ENCODE measurements at places on chromosomes 12 and 14.
A peak's percentile ranks its signal among the peaks of the same experiment; 100 is the strongest.

DNA sequence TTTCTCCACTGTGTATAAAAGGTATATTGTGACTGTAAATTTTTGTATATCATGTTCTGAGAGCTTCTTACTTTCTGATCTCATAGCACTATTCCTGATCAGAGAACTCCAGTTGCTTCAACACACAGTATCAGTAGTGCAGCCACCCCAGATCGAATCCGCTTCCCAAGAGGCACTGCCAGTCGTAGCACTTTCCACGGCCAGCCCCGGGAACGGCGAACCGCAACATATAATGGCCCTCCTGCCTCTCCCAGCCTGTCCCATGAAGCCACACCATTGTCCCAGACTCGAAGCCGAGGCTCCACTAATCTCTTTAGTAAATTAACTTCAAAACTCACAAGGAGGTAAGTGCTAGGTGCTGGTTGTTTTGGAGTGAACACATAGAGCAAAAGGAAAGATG, 30.9 kb downstream of the CKB start:
- DNase-seq: no peak

DNA sequence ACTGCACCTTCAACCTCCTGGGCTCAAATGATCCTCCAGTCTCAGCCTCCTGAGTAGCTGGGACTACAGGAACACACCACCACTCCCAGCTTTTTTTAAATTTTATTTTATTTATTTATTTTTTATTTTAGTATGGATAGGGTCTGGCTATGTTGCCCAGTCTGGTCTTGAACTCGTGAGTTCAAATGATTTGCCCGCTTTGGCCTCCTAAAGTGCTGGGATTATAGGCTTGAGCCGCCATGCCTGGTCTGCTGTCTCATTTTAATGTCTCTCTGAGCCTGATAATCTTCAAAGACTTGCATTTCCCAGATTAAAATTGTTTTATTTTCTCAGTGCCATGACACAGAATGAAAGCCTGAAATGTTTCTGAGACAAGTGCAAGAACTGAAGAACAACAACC, 1.2 kb upstream of the INHBC start:
- no peak for DNase-seq

DNA sequence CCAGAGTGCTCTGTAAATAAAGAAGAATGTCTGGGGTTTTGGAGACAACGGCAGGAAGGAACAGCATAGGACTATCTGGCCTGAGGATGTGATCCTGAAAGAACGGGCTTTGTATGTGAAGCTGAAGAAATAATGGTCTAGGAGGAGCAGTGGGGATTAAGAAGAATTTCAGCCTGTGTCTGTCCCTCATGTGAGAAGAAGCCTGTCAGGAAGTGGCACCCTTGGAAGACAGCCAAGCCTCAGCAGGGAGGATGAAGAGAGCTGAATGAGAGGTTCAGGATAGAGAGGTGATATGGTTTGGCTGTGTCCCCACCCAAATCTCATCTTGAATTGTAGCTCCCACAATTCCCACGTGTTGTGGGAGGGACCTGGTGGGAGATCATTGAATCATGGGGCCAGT, 56.9 kb upstream of the TCL1A start:
- DNase-seq: no peak

DNA sequence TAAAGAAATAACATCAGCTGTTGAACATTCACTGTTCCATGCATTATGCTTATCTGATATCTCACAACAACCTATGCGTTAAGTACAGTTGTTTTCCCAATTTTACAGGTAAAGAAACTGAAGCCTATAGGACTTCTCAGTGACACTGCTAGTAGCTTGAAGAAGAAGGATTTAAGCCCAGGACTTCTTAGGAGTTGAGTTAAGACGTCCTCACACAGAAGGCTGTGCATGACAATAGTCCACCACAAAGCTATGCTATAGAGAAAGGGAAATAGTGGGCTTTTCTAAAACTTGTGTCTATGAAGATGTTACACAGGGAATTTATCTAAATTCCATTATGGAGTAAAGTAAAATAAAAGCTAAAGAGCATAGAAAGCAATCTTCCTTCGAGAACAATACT, 120.5 kb upstream of the RASSF8 start:
- no peak for DNase-seq

DNA sequence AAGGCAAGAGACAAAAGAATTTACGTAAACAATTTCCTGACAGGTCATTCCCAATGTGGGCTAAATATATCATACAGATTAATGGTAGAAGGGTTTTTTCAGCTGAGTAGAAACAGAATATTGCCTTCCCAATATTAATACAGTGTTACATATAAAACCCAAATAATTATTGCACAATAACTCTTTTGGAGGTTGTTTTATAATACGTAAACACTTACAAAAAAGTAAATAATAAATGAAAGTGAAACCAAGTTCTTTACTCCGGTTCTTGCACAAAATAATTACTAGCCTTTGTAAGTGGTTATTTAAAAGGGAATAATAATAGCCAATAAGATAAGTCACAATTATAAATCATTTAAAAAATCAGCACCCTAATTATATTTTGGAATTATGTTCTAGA, 118.6 kb upstream of the SSTR1 start:
- no peak for DNase-seq

- DNase-seq: peak; percentile 3
Measured at GRCh38 chr14:96631621-96632362, 129.6 kb downstream of the PAPOLA start.

DNA sequence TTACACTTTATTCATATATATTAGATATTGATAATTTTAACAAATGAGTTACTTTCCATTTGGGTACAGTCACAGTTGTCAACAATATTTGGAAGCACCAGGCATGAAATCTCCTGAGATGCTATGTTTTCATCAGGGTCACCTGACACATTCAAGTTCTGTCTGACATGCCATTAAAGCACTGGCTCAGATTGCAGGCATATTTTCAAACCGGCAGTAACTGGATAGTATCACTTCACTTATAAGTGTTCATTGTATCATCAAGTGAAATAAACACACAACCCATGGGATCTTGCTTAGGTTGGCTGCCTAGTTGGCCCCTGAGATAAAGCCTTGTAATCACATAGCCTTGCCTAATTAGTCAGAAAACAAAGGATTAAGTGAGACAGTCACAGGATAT, 4.8 kb downstream of the IFNG start:
- DNase-seq: no peak

DNA sequence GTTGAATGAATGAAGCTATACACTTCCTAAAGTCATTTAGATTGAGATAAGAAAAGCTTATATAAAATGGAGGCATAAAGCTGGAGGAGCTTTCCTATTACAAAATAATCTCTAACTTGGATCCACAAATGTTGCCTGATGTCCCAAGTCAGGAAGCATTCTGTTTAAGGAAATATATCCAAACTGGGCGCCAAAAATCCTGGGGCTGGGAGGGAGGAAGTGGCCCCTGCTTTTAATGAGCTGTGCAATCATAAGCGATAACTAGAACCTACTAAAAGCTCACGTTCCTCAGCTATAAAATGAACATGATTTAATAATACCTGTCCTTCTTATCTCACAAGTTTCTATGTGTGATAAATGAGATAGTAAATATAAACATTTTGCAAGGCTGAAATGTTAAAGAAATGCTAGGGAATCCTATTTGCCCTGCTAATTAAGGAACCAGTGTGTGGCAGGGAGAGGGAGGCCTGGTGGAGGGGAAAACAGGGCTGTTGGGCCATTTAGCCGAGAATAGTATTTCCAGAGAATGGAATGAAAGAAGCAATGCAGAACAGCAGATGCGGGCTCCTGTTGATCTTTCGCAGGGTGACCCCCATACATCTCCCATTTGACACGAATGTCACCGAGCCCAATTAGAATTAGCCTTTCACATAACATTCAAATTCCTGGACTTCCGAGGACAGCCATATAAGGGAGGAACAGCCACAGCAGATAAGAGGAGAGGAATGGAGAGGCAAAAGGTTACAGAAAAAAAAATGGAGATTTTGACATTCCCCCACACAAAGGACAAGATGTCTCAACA, 25.9 kb downstream of the DUSP6 start:
- no peak for DNase-seq

- no peak for DNase-seq
Measured at GRCh38 chr12:39675263-39675662, 55.7 kb upstream of the ABCD2 start.

- DNase-seq: no peak
Measured at GRCh38 chr12:41039461-41039860, 148.7 kb upstream of the PDZRN4 start.

Measured in dorsolateral prefrontal cortex (tissue), 122 donors.